ENCODE measurements at places on chromosomes 5 and 9.

DNA sequence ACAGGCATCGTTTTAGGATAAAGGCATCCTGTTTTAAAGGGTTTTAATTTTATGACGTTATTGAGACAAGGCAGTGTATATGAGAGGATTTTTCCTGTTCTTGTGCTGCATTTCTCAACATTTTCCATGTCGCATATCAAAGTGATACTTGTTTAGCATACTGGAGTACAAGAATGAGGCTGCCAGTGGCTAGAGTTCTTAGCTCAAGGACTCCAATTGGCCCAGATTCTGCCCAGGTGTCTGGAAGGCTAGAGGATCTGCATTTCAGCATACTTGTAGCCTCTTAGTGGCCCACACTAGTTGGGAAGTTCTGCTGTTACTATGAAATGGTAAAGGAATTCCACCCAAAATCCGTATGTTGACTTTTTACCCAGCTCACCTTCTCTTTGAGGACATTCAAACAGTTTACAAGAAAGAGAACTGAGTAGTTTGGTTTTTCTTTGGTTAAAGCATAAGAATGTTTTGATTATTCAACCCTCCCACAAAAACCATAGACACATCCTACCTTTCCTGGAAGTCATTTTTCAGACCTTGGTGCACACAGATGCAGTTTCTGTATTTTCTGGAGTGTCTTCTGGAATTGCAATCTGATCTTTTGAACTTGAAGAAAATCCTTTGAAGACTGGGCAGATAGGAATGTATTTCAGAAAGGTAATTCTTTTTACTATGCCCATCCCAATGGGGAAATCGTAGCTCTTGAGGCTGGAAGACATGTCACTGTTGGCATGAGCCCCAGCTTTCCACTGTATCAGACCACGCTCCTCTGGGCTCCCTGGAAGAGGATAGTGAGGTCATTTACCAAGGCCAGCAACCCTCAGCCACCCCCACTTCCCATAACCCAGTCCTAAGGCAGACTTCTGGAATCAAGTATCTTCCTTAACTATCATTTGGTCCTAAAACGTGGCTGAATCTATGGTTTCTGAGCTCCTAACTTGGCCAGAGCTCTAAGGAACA lies 11.3 kb downstream of the SLC23A1 start:
- no peak for DNase-seq

- DNase-seq, result no peak
Measured at GRCh38 chr9:130159057-130159456, 13.1 kb upstream of the NCS1 start.

GRCh38 chr9:104779946-104780535 lies 16.1 kb downstream of the NIPSNAP3B start:
- no peak for DNase-seq

- DNase-seq, result no peak
Measured at GRCh38 chr9:136225748-136226679, 19.6 kb downstream of the QSOX2 start.

GRCh38 chr5:94702729-94703128 lies 84.3 kb downstream of the SLF1 start:
- no peak for DNase-seq

DNA sequence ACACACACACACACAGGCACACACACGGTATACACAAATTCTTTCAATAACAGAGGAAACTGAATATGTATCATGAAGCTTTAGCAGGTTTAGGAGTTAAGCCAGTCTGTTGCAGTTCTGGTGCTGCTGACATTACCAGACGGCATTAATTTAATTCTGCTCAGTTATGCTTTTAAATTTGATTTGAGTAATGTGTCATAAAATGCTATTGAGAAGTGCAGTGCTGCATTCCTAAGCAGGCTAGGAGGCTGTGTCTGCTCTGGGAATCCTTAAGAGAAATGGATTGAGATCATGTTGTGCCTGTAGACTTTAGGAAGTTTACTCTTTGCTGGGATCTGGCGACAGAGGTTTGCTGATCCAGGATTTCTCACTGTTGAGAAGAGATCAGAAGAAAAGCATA lies 733.8 kb downstream of the BRINP1 start:
- DNase-seq, result no peak

DNA sequence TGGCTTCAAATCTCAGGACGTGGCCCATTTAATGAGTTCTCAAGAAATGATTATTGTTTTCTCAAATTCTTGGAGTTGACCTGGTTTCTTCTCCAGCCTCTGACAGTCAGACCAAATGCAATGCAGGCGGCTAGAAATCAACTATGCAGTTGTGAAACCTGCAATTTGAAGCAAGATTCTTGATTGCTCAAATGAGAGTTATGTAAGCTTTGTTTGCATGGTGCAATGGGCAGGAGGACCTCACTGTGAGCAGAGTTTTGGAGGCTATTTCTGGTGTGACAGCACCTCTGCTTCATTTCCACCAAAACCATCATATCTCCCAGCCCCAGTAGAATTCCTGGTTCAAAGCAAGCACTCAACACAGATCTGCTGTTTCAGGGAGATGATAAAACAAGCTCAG lies 500.0 kb upstream of the KLF4 start:
- DNase-seq, result no peak

- no peak for DNase-seq
Measured at GRCh38 chr5:149223081-149223848, 48.4 kb upstream of the AFAP1L1 start.

- no peak for DNase-seq
Measured at GRCh38 chr9:69946800-69947437, 96.7 kb upstream of the MAMDC2 start.

- no peak for DNase-seq
Measured at GRCh38 chr5:96714951-96715451, 52.8 kb downstream of the CAST start.

GRCh38 chr5:59133764-59134261 lies 550.9 kb downstream of the RAB3C start:
- DNase-seq, result no peak

GRCh38 chr9:108687006-108687987 lies 168.5 kb downstream of the ACTL7B start:
- no peak for DNase-seq

DNA sequence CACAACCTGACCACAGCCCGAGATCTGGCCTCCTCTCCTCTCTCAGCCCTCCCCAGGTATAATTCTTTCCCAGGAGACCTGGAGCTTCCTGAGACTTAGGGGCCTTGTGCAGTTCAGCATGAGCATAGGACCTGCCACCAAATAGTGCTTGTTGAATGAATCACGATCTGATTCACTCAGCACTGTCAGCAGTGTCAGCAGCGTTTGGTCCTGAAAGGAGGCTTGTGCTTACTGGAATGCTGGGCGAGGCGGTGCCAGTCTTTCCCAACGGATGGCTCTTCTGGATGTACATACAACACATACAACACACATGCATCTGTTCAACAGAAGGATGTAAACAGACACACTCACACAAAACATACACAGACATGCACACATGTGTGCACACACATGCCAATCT lies 173.3 kb downstream of the COL23A1 start:
- DNase-seq, result no peak

GRCh38 chr5:176514244-176514950 lies 22.8 kb downstream of the RNF44 start:
- no peak for DNase-seq

GRCh38 chr9:99582814-99583213 lies 238.9 kb upstream of the NR4A3 start:
- DNase-seq, result no peak

- DNase-seq, result no peak
Measured at GRCh38 chr5:31049461-31049860, 144.0 kb upstream of the CDH6 start.

DNA sequence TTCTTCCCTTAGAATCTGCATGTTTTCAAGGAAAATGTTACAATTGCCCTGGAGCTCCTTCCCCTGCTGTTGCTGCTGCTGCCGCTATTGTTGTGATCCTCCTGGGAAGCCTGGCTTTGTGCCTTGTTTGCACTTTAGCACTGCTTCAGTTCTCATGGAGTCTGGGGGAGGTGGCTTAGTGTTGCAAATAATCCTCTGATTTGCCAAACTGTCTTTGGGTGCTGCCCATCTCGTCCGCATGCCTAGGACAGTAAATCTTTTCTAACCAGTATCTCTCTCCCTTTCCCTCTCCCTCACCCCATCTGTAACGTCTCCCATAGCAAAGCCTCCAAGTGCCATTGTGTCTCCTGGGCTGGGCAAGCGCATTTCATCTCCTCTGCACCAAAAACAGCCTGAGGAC lies 30.3 kb downstream of the FAM240B start:
- DNase-seq, result no peak

DNA sequence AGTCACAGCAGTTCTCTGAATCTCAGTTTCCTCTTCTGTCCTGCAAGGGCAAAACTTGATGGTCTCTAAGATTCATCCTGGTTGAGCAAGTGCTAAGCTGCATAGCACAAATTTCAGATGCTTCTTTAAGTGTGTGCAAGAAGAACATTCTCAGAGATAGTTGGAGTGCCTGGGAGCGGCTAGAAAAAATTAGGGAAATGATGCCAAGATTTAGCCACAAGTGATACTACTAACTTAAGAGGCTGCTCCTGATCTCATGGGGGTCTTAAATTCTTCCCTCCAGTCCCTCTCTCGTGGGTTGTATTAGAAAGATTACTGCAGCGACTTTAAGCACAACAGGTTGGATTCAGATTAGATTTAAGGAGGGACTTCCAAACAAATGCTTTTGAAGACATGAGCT lies 24.2 kb downstream of the INSYN2B start:
- DNase-seq, result no peak

- no peak for DNase-seq
Measured at GRCh38 chr9:133340256-133340655, 4.3 kb upstream of the SURF6 start.

- DNase-seq, result no peak
Measured at GRCh38 chr9:108048406-108049025, 558.9 kb upstream of the KLF4 start.

DNA sequence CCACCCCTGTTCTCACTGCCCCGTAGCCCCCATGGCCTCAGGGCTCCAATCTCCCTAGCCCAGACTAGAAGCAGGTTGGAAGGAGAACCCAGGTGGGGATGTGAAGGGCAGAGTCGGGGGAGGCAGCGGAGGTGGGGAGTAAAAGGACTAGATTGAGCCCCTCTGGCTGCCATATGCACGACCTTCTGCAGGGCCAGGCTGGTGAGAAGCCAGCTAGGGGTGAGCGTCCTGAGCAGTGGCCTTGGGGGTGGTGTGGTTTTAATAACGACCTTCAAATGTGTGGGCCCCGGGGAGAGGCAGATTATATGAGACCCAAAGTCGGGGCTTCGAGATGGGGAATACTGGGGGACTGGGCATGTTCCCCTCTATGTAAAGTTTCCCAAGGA lies 139.5 kb downstream of the C9orf50 start:
- DNase-seq, result no peak

DNA sequence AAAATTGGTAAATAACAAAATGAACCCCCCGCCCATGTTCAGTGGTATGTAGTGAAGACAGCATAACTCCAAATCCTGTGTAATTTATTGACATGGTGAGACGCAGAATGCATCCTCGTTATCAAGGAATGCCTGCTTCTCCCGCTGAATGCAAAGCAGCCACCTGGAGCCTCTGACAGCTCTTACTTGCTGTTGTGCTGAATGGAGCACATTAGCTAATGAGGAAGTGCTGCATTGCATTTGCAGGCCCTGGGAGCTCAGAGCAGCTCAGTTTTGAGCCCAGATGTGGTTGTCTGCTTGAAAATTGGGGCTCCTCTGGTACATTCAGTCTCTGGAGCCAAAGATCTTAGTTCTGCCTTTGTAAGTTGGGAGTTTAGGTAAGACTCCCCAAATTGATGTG lies 28.9 kb downstream of the PLAC8L1 start:
- no peak for DNase-seq

GRCh38 chr9:100443781-100444768 lies 17.1 kb downstream of the MSANTD3 start:
- no peak for DNase-seq

DNA sequence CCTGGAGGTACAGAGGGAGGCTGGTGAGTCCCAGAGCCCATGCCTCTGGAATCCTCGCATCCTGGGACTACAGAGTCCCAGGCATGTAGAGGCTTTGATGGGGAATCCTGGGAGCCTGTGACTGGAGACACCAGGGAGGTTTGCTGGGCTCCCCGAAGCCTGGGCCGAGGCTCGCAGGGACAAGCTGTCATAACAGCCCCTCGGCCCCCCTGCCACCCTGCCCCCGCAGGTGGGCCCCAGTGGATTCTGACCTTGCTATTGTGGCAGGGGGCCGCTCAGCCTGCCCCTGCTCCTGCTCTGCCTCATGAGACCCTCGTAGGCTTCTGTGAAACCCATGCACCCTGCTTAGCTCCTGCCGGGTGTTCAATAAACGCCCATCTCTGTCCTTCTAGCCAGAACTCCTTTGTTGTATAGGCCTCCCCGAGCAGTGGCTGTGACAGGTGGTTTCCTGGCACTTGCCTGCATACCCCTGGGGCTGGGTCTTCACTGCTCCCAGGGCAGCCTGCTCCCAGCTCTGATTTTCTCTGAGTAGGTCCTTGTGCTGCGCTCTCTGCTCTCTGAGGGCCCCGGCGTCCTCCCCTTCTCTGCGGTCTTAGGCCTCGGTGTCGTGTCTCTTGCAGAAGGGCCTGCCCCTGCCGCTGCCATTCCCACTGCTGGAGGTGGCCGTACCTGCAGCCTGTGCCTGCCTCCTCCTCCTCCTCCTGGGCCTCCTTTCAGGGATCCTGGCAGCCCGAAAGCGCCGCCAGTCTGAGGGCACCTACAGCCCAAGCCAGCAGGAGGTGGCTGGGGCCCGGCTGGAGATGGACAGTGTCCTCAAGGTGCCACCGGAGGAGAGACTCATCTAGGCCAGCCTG lies 20.4 kb downstream of the CRB2 start:
- DNase-seq, result no peak

GRCh38 chr5:171311322-171312077 lies 2.5 kb downstream of the TLX3 start:
- no peak for DNase-seq

- DNase-seq, result peak; percentile 39
Measured at GRCh38 chr5:10684303-10685086, 76.5 kb downstream of the DAP start.

DNA sequence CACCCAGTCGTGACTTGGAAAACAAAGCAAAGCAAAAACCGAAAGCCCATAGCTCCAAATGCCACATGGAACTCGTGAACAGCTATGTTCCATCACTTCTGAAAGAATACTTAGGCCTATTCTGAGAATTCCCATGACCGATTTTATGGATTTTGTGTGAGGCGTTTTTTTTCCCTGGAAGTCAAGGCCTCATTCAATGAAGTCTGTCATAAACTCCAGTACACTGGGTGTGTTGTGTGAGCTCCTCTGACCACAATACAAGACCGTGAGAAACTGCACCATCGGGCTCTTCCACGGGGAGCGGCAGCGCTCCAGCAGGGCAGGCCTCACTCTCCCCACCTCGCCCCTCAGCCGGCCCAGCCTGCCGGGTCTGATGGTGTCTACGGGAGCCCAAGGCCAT lies 209.5 kb downstream of the FANCC start:
- no peak for DNase-seq

- DNase-seq, result no peak
Measured at GRCh38 chr9:137490532-137491186, 31.5 kb upstream of the NSMF start.

GRCh38 chr5:69049151-69049550 lies 44.7 kb upstream of the SLC30A5 start:
- DNase-seq, result no peak

Measured in NCI-H1105 (cell line).